Glutamatergic neuron (in vitro differentiated cells): ENCODE measurements at places on chromosomes 16 and 17. TPM values are rescaled to one million over a fixed set of nuclear protein-coding genes. Genes with fewer than 3 reads are reported as not detected.

DNA sequence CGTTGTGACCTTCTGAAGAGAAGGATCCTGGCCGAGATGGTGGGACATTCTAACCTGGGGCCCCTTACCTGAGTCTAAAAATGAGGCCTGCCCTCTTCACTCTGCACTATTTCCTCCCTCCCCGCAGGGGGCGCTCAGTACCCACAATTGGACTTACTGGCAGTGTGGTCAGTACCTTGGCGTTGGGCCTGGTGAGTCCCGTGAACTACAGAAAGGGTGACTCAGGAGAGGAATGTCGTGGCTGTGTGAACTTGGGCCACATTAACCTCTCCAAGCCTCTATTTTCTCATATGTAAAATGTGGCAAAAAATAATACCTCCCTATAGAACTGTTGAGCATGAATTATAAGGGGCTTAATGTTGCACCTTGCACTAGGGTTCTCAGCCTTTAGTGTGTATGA is 3.9 kb downstream of the RSAD1 start:
- no peak overlapping the region for H3K4me3 ChIP-seq
- H3K27me3 ChIP-seq: peaks cover 6% of the 10 kb centered on the region
- DNase-seq: peak; percentile 86
- H3K27ac ChIP-seq: no peak overlapping the region

DNA sequence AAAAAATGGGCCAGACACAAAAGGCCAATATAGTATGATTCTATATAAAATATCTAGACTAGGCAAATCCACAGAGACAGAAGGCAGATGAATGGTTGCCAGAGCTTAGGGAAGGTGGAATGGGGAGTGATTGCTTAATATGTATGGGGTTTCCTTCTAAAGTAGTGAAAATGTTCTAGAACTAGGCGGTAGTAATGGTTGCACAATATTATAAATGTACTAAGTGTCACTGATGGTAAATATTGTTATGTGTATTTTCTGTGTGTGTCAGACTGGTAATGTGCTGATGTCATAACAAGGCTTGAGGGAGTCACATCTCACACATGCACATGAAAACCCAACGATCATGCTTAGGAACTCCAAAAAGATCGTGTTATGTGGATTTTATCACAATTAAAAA is 106.9 kb upstream of the SIAH1 start:
- no peaks in the 10 kb centered on the region for H3K36me3 ChIP-seq
- H3K4me3 ChIP-seq: no peak overlapping the region
- no peak for DNase-seq
- H3K27me3 ChIP-seq: no peaks in the 10 kb centered on the region

- DNase-seq: no peak
- H3K4me1 ChIP-seq: peaks cover 27% of the 10 kb centered on the region
- no peak overlapping the region for H3K4me3 ChIP-seq
- H3K27me3 ChIP-seq: peaks cover 6% of the 10 kb centered on the region
These were observed 123.6 kb downstream of the CMIP start for GRCh38 chr16:81567987-81568748.

DNA sequence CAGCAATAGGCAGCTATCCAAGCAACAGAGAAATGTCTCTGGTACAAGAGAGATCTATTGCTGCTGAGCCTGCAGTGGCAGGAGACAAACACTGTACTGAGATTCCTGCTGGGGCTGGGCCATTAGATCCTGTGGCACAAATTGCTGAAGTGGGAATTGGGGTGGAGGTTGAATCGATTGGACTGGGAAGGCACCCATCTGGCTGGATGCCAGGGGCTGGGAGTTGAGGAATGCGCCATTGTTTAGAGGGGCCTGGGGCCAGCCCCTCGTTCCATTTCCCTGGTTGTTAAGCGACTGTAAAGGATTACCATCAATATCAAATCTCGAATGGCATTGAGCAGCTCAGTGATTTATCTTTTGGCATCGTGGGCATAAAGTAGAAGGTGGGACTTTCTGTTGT is 54.1 kb upstream of the ARL4D start:
- H3K27ac ChIP-seq: no peak overlapping the region
- H3K27me3 ChIP-seq: peaks cover 4% of the 10 kb centered on the region
- no peaks in the 10 kb centered on the region for H3K4me1 ChIP-seq
- no peak overlapping the region for H3K4me3 ChIP-seq

Gene EPN3
- total RNA-seq: 0.12 TPM

Gene LGALS9C
- not detected for total RNA-seq
